CD8-positive, alpha-beta memory T cell (primary cell): ENCODE measurements at places on chromosomes 4 and X. TPM values are rescaled to one million over a fixed set of nuclear protein-coding genes. Genes with fewer than 3 reads are reported as not detected.

F11 gene
- polyA plus RNA-seq = not detected

SPACA5 gene
- not detected for polyA plus RNA-seq

RIPPLY1 gene
- polyA plus RNA-seq = not detected

PAGE2B gene
- polyA plus RNA-seq = not detected

STATH gene
- polyA plus RNA-seq = not detected

FGF13 gene
- polyA plus RNA-seq = not detected

NAA15 gene
- polyA plus RNA-seq = 47.0 TPM

TDO2 gene
- not detected for polyA plus RNA-seq

ERVMER34-1 gene
- polyA plus RNA-seq = not detected
